ENCODE measurements at places on chromosomes 3 and 15.

DNA sequence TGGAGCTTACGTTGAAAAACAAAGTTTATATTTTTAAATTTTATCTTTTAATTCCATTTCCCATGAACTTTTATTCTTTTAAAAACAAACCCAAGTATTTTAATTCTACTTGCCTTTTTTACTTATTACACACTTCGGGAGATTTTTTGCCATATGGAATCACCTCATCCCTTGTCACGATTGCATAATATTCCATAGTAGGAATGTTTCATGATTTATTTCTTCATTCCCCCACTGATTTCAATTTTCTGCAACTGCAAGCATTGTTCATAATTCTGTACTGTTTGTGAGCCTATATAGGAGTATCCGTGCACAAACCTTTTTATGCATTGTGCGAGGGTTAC lies 574 bp upstream of the SLC25A36 start:
- peaks cover 5% of the 10 kb centered on the region for H3K4me1 ChIP-seq
- no peaks in the 10 kb centered on the region for H3K36me3 ChIP-seq
- peak overlapping the region; percentile 61 for H3K4me3 ChIP-seq
- peak overlapping the region; percentile 94 for H3K27ac ChIP-seq

GRCh38 chr15:49424954-49425353 lies 1.9 kb downstream of the FGF7 start:
- H3K27ac ChIP-seq = peak overlapping the region; percentile 19
- no peaks in the 10 kb centered on the region for H3K36me3 ChIP-seq
- no peak for DNase-seq
- H3K4me3 ChIP-seq = no peak overlapping the region
- H3K27me3 ChIP-seq = no peaks in the 10 kb centered on the region
- H3K4me1 ChIP-seq = no peaks in the 10 kb centered on the region

DNA sequence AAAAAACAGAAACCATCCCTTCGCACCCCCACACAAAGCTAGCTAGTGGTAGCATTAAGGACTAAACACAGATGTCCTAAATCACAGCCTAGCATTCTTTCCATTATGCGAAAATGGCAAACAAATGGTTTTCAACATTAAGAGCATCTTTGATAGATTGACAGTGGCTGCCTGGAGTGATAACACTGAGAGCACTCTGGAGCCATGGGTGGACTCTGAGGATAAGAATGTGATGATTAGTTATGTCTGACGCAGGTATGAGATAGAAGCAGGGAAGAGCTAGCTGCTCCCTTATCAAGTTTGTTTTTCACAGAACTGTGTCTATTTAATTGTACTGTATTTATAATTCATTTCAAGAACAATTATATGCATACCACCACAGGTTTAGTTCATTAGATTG lies 142.9 kb downstream of the PDZRN3 start:
- H3K4me3 ChIP-seq = no peak overlapping the region
- no peaks in the 10 kb centered on the region for H3K27me3 ChIP-seq
- H3K27ac ChIP-seq = no peak overlapping the region
- no peak for DNase-seq
- H3K36me3 ChIP-seq = no peaks in the 10 kb centered on the region

DNA sequence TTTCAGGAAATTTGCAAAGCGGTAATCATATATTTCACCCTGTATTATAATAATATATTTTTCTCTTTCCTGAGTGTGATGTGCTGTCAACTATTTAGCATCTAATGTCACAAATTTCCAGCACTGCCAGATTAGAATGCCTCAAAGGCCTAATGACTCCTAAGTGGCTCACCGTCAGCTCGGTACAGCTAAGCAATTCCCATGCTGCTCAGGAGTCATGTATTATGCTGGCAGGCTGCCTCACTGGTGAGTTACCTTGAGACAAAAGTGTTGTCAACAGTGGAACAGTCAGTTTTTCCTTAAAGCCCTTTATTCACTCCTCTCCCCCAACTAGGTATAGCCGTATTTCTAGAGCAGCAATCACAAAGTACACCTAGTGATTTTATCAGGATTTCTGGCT lies 83.6 kb downstream of the NSUN3 start:
- no peak overlapping the region for H3K27ac ChIP-seq
- no peak overlapping the region for H3K4me3 ChIP-seq
- no peak for DNase-seq
- H3K36me3 ChIP-seq = no peaks in the 10 kb centered on the region

GRCh38 chr3:156964577-156964976 lies 138.4 kb downstream of the LEKR1 start:
- no peak overlapping the region for H3K4me3 ChIP-seq
- no peak for DNase-seq
- no peak overlapping the region for H3K27ac ChIP-seq

DNA sequence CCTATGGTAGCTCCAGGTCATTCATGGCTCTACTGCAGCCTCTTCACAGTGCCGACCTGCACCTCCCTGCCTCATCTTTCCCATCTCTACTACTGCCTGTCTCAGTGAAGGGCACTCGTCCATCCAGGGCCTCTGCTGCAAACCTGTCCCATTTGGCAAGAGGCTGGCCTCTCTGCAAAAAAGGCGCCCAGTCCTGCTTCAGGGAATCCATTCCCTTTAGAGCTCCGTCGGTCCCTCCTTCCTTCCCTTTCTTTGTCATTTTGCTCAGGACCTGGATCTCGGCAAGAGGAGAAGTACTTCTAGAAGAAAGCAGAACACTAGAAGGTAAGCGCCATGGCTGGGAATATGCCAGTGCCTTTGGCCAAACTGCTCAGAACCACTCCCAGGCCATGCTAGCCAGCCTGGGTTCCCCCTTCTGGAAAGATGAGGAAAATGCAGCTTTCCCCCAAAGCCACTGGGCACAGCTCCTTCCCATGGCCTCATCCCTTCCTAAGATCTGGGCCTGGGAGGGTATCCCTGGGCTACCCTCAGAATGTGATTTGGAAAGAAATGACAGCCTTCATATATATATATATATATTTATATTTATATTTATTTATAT lies 6.4 kb upstream of the ISL2 start:
- H3K27me3 ChIP-seq = peaks cover 68% of the 10 kb centered on the region
- no peaks in the 10 kb centered on the region for H3K36me3 ChIP-seq
- no peak overlapping the region for H3K27ac ChIP-seq
- no peak overlapping the region for H3K4me3 ChIP-seq
- DNase-seq = no peak
